ENCODE measurements at places on chromosomes 6 and 20. TPM values are rescaled to one million over a fixed set of nuclear protein-coding genes. Genes with fewer than 3 reads are reported as not detected.

Gene FAM184A
- total RNA-seq = 12.8 TPM

Gene LY6G5C
- 0.33 TPM for total RNA-seq

Gene AKAP7
- 13.0 TPM for total RNA-seq

Gene NKAPL
- total RNA-seq = 2.9 TPM

Gene SCRT2
- total RNA-seq = not detected

Gene TP53INP2
- 8.0 TPM for total RNA-seq

Gene ARMC2
- total RNA-seq = 7.9 TPM

Gene TAF11
- 19.3 TPM for total RNA-seq

GRCh38 chr6:75819776-75820487, 70.9 kb downstream of the MYO6 start:
- H3K4me3 ChIP-seq = no peak overlapping the region
- no peak overlapping the region for H3K27ac ChIP-seq
- no peaks in the 10 kb centered on the region for H3K27me3 ChIP-seq
- no peak for DNase-seq
- H3K36me3 ChIP-seq = no peaks in the 10 kb centered on the region

DNA sequence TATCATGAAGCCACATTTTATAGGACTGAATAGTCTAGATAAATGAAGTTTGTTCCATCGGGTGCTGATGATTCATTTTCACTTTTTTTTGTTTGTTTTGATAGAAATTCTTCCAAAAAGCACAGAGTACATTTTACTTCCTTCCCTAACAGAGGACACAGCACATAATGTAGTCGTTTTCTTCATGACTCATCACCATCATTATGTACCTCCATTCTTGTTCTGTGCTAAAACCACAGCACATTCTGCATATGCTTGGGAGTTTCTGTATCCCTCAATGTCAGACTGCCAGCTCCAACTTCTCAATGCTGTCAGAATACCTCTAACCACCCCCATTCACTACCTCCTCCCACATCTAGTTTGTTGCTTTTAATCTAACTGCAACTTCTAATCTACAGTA, 1004.9 kb upstream of the ADGRB3 start:
- H3K27me3 ChIP-seq = no peaks in the 10 kb centered on the region
- H3K4me1 ChIP-seq = no peaks in the 10 kb centered on the region
- H3K27ac ChIP-seq = no peak overlapping the region
- no peak overlapping the region for H3K4me3 ChIP-seq

GRCh38 chr6:52675372-52675771, 4.5 kb downstream of the TMEM14A start:
- H3K4me1 ChIP-seq = no peaks in the 10 kb centered on the region
- no peak overlapping the region for H3K27ac ChIP-seq
- H3K27me3 ChIP-seq = no peaks in the 10 kb centered on the region
- no peak overlapping the region for H3K4me3 ChIP-seq

DNA sequence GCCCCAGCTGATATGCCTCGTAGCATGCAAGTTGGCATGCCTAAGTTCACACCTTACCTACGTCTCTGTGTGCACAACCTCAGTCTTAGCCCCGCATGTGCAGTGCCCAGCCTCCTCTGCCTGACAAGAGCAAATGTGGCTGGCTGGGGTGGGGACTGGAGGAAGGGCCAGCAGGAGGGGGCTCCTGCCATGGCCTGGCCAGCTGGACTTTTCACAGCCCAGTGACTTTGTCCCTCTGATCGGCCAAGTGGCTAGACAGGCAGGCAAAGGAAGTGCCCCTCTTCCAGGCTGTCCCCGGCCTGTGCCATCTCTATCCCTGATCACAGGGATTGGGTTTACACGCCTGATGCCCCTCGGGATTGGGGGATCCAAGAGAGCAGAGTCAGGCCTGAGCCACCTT, 49.5 kb upstream of the SIRPA start:
- no peak overlapping the region for H3K27ac ChIP-seq
- H3K27me3 ChIP-seq = no peaks in the 10 kb centered on the region
- DNase-seq = no peak
- H3K36me3 ChIP-seq = no peaks in the 10 kb centered on the region
- H3K4me1 ChIP-seq = no peaks in the 10 kb centered on the region

DNA sequence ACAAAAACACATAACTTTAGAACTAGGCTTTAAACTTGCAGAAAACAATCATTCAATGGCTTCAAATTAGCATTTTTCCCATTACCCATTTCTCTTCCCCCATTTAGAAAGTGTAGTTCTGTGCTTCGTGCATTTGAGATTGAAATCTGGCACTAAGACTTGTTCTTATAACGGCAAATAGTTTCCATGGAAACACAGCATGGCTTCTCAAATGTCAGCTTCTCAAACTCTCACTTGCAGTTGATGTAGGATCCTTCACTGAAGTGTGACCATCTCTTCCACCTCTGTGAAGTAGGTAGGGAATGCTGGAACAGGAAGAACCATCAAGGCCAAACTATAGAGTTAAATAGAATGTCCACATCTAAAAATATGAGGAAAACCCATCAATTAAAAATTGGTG, 52.2 kb downstream of the MANEA start:
- no peak overlapping the region for H3K4me3 ChIP-seq
- no peaks in the 10 kb centered on the region for H3K4me1 ChIP-seq
- no peak for DNase-seq
- no peak overlapping the region for H3K27ac ChIP-seq

GRCh38 chr6:107272246-107272645, 156.9 kb upstream of the BEND3 start:
- H3K4me1 ChIP-seq = no peaks in the 10 kb centered on the region
- no peak overlapping the region for H3K27ac ChIP-seq
- H3K4me3 ChIP-seq = no peak overlapping the region
- H3K36me3 ChIP-seq = no peaks in the 10 kb centered on the region

- H3K27ac ChIP-seq = peak overlapping the region; percentile 64
- H3K4me1 ChIP-seq = no peaks in the 10 kb centered on the region
- H3K36me3 ChIP-seq = no peaks in the 10 kb centered on the region
- H3K27me3 ChIP-seq = no peaks in the 10 kb centered on the region
- DNase-seq = peak; percentile 50
Observed at GRCh38 chr20:58112017-58112781, 116.3 kb downstream of the ANKRD60 start.

GRCh38 chr6:37149745-37150144, 20.2 kb upstream of the PIM1 start:
- H3K4me1 ChIP-seq = no peaks in the 10 kb centered on the region
- DNase-seq = no peak
- no peak overlapping the region for H3K27ac ChIP-seq
- H3K27me3 ChIP-seq = no peaks in the 10 kb centered on the region
- H3K4me3 ChIP-seq = no peak overlapping the region

GRCh38 chr6:143872201-143872600, 7.9 kb downstream of the ZC2HC1B start:
- no peaks in the 10 kb centered on the region for H3K36me3 ChIP-seq
- no peak for DNase-seq

DNA sequence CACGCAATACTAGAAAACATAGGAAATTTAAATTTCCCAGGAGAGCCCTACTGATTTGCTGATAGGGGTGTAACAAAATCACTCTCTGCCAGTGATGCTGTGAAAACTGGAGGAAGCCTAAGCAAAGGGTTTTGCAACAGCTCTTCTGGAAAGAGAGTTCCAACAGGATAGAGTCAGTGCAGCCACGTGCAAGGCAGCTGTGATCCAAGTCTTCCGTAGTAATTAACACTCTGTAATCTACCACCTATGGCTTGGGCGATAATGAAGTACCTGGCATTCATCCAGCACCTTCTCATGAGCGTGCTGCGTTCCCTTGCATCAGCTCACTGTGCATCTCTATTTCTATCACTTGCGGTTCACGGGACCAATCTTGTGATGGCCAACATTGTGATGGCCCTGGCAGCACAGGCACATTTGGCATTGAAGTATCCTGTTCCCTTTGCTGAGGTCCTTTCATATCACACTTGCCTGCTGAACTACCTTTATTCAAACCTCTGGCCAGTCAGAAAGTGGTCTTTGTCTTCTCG, 48.2 kb downstream of the IRF4 start:
- no peak overlapping the region for H3K27ac ChIP-seq
- H3K4me1 ChIP-seq = no peaks in the 10 kb centered on the region
- no peak overlapping the region for H3K4me3 ChIP-seq
- no peaks in the 10 kb centered on the region for H3K36me3 ChIP-seq

- peak; percentile 75 for DNase-seq
- H3K27ac ChIP-seq = peak overlapping the region; percentile 70
- no peaks in the 10 kb centered on the region for H3K36me3 ChIP-seq
- H3K27me3 ChIP-seq = no peaks in the 10 kb centered on the region
- H3K4me1 ChIP-seq = no peaks in the 10 kb centered on the region
Observed at GRCh38 chr6:19824058-19824807, 12.9 kb upstream of the ID4 start.

DNA sequence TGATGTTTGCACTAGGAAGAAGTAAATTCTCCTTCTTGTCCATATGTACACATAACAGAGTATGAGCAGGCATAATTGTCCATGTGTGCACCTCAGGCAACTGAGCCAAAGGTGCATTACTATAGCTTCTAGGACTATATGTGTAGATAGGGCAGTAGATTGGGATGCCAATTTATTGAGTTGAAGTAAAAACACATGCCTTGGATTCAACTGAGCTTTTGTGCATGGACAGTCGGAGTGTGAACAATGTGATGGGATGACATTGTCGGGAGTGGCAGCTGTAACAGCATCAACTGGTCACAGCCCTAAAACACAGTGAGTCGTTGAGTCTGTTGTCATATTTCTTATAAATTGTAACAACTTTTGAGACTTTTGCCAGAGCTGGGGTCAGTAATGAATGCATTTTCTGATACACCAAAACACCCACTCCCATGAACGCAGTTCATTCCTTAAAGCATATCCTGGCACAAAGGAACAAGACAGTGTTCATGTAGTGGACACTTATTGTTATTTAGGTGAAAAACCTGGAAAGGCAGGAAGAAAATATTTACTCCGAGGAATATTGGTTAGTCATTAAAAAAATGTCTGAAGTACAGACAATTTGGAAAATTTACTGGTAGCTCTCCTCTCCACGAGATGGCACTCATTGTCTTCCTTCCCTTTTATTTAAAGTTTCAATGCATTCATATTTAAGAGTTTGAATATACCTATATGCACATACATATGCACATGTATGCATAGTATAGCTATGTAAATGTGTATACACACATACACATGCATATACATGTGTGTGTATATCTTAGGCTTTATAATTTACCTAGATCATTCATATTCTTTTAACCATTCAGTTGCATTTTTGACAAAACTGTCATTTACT, 302.0 kb upstream of the STXBP5 start:
- H3K4me1 ChIP-seq = peaks cover 12% of the 10 kb centered on the region
- no peak overlapping the region for H3K4me3 ChIP-seq
- H3K27me3 ChIP-seq = no peaks in the 10 kb centered on the region
- no peak overlapping the region for H3K27ac ChIP-seq
- no peak for DNase-seq
- no peaks in the 10 kb centered on the region for H3K36me3 ChIP-seq

GRCh38 chr6:38182426-38182825, 362.9 kb downstream of the ZFAND3 start:
- H3K36me3 ChIP-seq = no peaks in the 10 kb centered on the region
- no peaks in the 10 kb centered on the region for H3K4me1 ChIP-seq
- peak; percentile 28 for DNase-seq
- no peak overlapping the region for H3K4me3 ChIP-seq
- no peak overlapping the region for H3K27ac ChIP-seq

DNA sequence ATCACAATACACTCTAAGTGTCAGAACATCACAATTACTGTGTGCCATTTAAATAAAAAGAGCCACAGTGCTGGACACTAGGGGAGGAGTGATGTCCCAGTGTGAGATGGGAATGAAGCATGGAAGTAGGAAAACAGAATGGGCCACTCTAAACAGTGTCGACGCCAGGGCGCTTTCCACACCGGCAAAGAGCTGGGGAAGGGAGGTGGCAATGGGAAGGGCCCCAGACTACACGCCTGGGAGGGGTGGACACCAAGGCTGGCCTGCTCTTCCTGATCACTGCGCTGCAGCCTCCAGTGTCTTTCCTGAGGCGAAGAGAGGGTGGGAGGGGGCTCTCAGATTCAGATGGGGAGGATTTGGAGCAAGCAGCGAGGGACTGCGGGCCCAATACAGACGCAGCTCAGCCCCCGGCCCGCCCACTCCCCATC, 75.9 kb downstream of the ERMARD start:
- H3K36me3 ChIP-seq = no peaks in the 10 kb centered on the region
- H3K4me3 ChIP-seq = no peak overlapping the region
- H3K27ac ChIP-seq = no peak overlapping the region
- no peak for DNase-seq
- no peaks in the 10 kb centered on the region for H3K4me1 ChIP-seq
- H3K27me3 ChIP-seq = peaks cover 4% of the 10 kb centered on the region

- no peak overlapping the region for H3K27ac ChIP-seq
- H3K27me3 ChIP-seq = no peaks in the 10 kb centered on the region
- H3K4me1 ChIP-seq = no peaks in the 10 kb centered on the region
- H3K4me3 ChIP-seq = no peak overlapping the region
- no peaks in the 10 kb centered on the region for H3K36me3 ChIP-seq
Observed at GRCh38 chr6:64672651-64673050, 1034.4 kb downstream of the EYS start.

GRCh38 chr6:37083243-37084138, 78.0 kb downstream of the FGD2 start:
- peak; percentile 83 for DNase-seq
- H3K4me1 ChIP-seq = no peaks in the 10 kb centered on the region
- no peak overlapping the region for H3K4me3 ChIP-seq
- H3K36me3 ChIP-seq = no peaks in the 10 kb centered on the region

GRCh38 chr6:158168040-158168289, at the start of gene SERAC1:
Gene SERAC1, minus strand, starts transcription at chr6:158168262. Its CDS starts 9,899 bp downstream, at chr6:158158363.
- no peak for DNase-seq
- H3K27me3 ChIP-seq = no peaks in the 10 kb centered on the region
- H3K4me1 ChIP-seq = no peaks in the 10 kb centered on the region
- peak within 1 kb of the TSS; percentile 100 for H3K27ac ChIP-seq
- peak within 1 kb of the TSS; percentile 89 for H3K4me3 ChIP-seq
- H3K36me3 ChIP-seq = no peaks in the 10 kb centered on the region

DNA sequence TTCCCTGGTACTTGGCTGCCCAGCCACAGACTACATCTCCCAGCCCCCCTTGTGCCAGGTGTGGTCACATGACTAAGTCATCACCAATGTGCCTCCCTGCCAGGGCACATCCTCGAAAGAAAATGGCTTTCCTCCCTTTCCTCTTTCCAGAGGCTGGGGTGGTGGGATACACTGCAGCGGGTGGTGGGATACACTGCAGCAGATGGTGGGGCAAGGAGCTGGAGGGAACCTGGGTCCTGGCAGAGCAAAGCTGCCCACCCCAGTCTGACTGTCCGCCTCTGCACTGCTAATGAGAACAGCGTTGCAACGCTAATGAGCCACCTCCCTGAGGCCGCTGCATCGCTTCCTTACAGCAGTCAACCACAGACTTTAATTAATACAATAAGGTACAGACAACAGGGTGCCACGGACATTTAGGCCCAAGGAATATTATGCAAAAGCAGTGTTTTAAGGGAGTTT, 125.3 kb downstream of the PREX1 start:
- H3K36me3 ChIP-seq = no peaks in the 10 kb centered on the region
- peak overlapping the region; percentile 68 for H3K27ac ChIP-seq
- peaks cover 10% of the 10 kb centered on the region for H3K4me1 ChIP-seq
- H3K4me3 ChIP-seq = no peak overlapping the region
- H3K27me3 ChIP-seq = no peaks in the 10 kb centered on the region

DNA sequence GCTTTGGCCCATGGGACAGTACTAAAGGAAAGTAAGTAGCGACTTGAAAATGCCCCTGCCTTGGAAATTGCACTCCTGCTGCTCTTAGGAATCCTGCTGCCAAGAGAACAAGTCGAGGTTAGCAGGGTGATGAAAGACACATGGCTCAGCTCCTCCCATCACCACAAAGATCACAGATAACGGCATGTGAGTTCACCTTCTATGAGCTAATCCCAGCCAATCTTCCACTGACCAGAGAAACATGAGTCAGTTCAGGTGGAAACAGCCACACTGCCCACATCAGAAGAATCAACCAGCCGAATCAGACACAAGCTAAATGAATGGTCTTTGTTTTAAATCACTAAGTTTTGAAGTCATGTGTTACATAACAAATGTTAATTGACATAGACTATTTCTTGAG, 106.3 kb downstream of the PRKN start:
- DNase-seq = no peak
- H3K4me1 ChIP-seq = no peaks in the 10 kb centered on the region
- H3K27ac ChIP-seq = no peak overlapping the region
- H3K4me3 ChIP-seq = no peak overlapping the region
- no peaks in the 10 kb centered on the region for H3K36me3 ChIP-seq
